ENCODE measurements at places on chromosomes 6 and 20.

DNA sequence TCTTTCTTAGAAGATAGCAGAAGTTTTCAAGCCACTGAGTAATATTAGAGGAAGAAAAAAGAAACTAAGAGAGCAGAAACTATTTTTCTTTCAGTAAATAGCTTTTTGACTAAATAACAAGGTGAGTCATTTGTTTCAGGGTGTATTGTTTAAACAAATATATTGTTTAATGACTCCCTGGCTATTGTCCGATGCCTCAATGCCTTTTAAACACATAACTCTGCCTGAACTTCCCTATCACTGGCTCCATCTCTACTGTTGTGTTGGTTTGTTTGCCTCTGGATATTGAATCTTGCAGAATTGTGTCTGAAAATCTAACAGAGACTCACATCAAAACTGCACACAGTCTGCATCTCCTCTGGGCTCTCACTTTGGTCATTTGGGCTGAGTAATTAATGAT lies 19.6 kb upstream of the CLIC5 start:
- no peak for DNase-seq

DNA sequence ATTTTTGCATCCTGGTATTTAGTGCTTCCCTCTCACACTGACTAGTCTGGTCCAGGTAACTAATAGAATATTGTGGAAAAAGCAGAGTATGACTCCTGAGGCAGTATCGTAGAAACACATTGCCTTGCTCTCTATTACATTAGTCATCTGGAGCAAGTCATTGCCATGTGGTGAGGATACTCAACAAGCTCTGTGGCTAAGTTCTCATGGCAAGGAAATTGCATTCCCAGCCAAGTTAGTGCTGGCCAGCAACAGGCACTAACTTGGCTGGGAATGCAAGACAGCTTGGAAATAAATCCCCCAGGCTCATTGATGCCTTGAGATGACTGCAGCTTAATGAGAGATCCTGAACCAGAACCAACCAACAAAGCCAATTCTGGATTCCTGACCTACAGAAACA lies 39.7 kb upstream of the HTR1B start:
- DNase-seq = no peak

- no peak for DNase-seq
Measured at GRCh38 chr6:156984178-156984738, 207.1 kb downstream of the ARID1B start.

GRCh38 chr6:139482287-139482686 lies 107.8 kb upstream of the CITED2 start:
- no peak for DNase-seq

DNA sequence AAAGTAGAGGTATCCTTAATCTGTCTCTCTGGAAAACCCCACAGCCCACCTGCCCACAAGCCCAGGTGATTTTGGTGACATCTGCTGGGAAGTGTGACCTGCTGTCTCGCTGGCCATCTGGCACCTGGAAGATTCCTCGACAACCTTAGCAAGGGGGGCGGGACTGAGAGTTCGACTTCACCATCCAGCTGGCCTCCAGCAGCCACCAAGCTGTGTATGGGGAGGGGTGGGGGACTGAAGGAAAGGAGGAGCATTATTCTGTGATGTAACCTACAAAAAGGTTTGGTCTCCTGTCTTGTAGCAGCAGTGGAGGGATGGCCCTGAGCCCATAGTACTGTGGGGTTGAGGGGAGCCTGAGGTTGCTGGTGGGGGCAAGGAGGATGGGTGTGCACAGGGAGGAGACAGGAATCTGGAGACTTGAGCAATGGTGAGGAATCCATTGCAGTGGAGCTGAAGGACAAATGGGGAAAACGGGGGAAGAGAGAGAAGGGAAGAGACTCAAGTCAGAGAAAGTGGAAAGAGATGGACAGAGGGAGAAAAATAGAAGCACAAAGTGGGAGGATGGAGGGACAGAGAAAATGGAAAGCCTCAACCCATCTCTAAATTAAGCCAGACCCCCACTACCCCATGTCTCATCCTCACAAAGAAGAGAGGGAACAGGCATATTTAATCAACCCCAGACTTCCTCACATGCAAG lies 4.0 kb downstream of the LY6G6F start:
- DNase-seq = no peak

- no peak for DNase-seq
Measured at GRCh38 chr6:163525926-163526325, 111.4 kb downstream of the QKI start.

GRCh38 chr6:34465531-34466241 lies at the start of gene PACSIN1:
PACSIN1 (plus strand) TSS chr6:34466076; CDS start chr6:34526306, 60,230 bp downstream.
- no peak for DNase-seq

DNA sequence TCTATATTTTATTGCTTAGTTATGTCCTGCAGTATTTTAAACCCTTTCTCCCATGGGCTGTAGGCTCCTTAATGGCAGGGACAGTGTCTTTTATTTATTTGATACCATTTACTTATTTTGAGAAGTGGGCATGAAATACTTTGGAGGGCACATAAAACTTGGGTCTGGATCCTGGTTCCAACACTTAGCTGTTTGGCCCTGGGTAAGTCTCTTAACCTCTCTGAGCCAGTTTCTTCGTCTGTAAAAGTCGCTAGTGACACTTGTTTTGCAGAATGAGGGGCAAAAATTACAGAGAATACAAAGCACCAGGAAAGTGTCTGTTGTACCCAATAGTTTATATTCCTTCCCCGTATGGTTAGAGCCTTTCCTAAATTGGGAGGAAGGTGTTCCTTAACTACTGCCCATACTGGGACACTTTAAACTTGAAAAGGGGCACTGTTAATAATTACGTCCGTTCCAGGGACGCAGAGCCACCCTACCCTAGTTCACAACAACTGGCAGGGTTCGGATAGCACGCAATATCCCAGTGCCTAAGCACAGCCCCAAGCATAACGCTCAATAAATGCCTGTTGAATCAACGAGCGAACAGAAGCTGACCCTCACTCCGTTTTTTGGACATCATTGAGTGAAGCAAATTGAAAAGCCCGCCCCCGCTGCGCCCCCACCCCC lies 6.0 kb upstream of the ARMC12 start:
- no peak for DNase-seq

DNA sequence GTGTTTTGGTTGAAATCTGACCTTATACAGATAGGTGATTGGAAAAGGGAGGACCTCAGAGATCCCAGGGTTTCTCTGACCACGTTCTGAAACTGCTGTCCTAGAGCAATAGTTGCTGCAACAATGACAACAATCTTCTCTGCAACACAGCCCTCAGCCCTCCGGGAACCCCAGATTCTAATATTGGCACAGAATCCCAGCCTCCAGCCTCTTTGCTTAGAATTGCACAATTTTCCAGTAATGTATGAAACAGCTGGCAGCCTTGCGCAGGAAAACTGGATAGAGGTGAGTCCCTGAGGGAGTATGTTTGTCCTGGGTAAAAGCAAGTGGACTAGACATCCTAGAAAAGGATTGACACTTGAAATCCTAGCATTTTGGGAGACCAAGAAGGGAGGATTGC lies 30.4 kb upstream of the PNRC1 start:
- DNase-seq = no peak

DNA sequence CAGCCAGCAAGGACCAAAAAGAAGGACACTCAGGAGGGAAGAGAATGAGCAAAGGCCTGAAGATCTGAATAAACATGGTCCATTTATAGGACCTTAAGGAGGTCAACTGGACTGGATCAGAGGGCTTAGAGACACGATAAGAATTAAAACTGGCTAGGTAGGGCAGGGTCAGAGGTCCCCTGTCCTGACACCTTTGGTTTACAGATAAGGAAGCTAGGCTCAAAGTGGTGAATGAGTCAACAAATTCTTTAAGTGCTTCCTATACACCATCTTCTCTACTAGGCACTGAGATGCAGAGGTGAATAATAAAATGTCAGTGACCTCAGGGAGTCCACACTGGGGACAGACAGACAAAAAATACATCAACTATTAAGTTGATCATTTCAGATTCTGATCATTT lies 70.3 kb downstream of the HIVEP2 start:
- DNase-seq = no peak

DNA sequence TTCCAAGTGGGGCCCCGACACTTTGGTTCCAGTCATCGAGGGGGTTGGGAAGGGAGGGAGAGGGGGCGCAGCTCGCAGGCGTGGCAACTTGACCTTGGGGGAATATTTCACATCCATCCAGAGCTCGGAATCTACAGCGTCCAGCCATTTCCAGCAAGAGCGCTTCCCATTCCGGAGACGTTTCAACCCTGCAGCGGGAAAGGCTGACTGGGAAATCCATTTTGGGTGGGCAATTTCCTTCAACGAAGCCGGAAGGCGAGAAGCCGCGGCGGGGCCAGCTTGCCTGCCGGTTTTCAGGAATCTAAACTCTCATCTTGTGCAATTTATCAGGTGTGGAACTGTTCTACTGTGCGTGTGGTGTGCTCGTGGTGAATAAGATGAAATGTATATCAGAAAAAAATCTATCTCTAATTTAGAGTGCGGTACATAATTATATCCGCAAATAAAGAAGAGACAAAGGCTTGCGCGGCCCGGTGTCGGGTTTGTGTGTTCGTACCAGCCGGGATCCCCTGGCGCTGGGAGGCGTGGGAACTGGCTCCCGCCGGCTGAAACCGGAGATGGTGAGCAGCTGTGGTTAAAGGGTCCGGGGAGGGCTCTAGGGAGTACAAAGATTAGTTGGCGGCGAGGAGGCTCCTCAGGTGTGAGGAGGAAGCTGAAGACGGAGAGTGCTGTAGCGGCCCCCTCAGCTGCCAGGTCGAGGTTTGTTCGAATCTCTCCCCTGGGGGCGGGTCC lies 4.8 kb downstream of the SLC32A1 start:
- no peak for DNase-seq

DNA sequence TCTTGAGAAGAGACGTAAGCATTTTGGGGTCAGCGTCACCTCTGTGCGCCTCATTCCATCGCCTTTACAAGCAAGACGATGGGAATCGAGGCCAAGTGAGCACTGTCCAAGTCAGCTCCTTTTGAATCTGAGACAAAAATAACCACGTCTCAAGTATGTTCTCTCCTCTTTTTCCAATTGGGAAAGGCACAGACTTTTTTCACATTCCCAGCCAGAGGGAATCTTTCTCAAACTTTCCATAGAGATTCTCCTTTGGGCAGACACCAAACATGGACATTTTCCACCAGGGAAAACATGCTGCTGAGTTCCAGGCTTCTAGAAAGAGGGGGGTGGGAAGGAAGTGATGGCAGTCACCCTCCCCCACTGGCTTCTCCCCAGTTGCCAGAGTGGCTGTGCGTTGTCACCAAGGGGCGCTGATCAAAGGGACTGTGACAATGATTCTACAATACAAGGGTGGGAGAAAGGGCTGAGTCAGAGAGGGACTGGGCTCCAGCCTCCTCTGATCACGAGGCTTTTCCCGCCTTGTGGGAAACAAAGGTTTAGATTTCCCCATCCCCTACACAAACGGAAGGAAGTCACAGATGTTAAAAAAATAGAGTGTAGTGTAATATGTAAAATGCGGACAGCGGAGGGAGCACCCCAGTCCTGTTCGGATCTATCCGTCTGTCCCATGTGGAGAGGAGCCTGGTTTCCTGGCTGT lies 281.9 kb upstream of the RNF24 start:
- no peak for DNase-seq

DNA sequence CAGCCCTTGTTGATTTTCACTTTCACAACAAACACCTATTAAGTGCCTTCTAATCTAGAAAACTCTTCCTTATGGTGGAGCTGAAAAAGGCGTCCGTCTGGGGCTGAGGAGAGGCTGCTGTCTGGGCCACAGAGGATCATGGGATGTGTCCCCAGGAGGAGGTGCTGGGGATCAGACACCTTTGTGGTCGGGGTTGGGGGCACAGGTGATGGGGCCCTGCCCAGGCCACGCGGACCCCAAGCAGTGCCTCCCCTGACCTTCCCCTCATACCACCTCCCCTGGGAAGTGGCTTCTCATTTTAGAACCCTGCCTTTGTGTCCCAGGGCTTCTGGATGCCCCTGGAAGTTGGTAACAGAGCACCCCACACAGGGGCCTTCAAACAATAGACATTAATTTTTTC lies 41.1 kb downstream of the SUN5 start:
- no peak for DNase-seq

- no peak for DNase-seq
Measured at GRCh38 chr20:7708112-7708511, 232.1 kb downstream of the HAO1 start.

GRCh38 chr6:62441182-62441581 lies 155.2 kb upstream of the KHDRBS2 start:
- DNase-seq = no peak

DNA sequence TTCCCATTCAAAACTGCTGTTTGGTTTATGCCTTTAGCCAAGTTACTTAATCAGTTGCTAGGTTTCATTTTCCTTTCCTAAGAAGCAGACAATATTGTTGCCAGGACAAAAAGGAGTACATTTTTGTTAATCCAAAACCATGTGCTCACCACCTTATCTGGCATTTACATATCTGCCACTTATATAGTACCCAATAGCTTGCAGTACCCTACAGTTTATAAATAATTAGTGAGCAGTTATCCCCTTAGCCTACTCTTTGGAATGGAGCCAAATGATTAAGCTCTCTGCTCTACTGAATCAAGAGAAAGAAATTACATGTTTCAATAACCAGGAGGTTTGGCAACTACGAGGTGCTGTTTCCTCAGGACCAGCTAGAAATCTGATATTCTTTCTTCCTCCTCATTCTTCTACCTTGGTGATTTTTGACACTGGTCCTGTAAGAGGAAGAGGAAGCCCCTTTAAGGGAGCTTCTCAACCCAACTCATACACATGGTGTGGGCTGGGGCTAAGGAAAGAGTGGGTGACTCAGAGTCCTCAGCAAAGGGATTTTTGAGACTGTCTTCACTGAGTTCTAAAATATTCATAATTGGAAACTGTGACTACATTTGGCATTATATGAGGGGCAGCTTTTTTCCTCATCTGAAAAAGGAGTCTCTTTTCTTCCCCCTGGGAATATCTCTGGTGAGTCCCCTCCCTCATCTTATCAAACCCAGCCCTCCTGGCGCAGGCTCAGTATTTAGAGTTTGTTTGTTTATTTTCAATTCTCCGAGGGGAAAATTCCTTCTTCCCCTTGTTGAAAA lies 1.5 kb downstream of the ZNFX1 start:
- no peak for DNase-seq

GRCh38 chr20:41031243-41031619 lies 2.6 kb downstream of the TOP1 start:
- no peak for DNase-seq

DNA sequence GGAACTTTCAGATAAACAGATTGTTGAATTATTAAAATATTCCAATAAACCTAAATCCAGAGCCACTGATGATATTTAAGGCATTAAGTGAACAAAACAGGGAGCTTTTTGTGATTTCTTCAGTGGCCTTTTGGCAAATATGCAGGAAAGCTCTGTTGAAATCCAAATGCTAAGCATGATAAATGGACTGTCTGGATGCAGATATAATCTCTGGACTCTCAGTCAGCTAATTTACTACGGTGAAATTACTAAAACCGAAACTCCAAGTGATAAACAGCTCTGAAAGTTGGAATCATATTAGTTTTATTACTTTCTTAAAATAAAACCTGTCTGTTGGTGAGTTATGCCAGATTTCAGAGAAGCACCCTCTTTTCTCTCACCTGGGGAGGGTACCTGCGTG lies 120.3 kb downstream of the IMPG1 start:
- DNase-seq = no peak

Data from esophagus squamous epithelium (tissue), 5 donors.